ENCODE measurements at places on chromosomes 7 and 10.

- no peak for DNase-seq
These were observed 152.2 kb downstream of the SDHAF3 start for GRCh38 chr7:97269741-97270140.

- DNase-seq: peak; percentile 14
These were observed 112.8 kb downstream of the CDK14 start for GRCh38 chr7:90708841-90709317.

DNA sequence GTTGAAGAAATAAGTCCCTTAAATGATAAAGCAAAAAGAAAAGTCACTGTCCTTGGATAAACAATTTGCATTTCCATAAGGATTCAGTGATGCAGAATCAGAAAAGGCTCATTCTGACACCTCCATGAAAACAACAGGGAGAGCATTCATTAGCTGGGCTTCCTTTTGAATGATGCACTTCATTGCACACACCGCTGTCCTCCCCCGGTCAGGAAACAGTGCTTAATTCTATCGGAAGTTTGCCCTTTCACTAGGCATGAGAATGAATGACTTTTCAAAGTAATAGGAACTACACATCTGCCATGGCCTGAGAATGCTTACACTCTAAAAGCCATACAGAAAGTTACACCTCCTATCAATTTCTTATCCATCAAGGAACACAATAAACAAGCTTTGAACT is 4.2 kb downstream of the PCDH15 start:
- DNase-seq: no peak

DNA sequence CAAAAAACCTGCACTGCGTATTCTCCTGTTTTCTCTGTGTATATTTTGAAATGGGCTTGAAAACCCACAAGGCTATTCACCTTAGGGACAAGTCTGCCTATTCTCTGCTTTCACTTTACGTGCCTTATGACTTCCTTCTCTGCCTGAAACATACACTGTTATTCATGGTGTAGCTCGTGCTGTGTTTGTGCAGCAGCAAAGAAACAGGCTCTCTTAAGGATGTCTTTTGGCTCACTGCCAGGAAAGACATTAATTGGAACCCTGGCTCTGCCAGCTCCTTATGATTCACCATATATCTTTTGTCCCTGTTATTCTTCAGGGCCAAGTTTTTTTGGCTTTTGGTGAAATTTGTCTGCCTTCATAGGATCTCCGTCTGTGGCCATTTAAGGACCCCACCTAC is 92.4 kb downstream of the TMEM106B start:
- peak; percentile 37 for DNase-seq

DNA sequence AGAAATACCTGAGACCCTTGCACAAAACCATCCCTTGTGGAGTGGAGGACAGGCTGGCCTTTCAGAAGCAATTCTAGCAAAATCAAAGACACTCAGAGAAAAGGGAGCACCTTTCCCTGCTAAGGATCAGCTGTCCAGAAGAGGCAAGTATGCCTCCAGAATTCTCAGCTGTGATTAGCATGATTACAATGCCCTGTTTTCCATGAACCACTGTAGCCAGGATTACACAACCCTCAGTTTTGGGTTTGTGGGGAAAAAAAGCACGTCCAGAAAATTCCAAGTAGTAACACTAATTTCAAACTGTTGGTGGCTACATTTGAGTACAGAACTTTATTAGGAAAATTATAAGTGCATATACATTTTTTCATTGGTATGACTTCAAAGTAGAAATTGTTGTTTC is 15.0 kb downstream of the CXCL12 start:
- no peak for DNase-seq

- DNase-seq: no peak
These were observed 264.0 kb downstream of the ARL4A start for GRCh38 chr7:12951397-12951801.

- DNase-seq: no peak
These were observed 10.8 kb downstream of the GIMAP6 start for GRCh38 chr7:150621376-150621775.

- DNase-seq: no peak
These were observed 1.5 kb upstream of the TACR2 start for GRCh38 chr10:69418052-69418752.

- no peak for DNase-seq
These were observed 15.7 kb downstream of the HPS1 start for GRCh38 chr10:98431016-98431415.

DNA sequence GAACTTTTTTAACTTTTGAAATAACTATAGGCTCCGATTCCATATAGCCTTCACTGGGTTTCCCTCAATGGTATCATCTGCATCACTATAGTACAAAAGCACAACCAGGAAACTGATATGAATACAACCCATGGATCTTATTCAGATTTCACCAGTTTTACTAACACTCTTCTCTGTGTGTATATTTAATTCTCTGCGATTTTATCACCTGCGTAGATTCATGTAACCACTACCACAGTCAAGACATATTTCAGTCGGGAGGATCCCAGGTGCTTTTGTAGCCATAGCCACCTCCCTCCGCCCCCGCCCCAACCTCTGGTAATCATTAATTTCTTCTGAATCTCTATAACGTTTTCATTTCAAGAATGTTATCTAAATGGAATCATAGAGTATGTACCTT is 82.8 kb upstream of the C7orf33 start:
- no peak for DNase-seq

DNA sequence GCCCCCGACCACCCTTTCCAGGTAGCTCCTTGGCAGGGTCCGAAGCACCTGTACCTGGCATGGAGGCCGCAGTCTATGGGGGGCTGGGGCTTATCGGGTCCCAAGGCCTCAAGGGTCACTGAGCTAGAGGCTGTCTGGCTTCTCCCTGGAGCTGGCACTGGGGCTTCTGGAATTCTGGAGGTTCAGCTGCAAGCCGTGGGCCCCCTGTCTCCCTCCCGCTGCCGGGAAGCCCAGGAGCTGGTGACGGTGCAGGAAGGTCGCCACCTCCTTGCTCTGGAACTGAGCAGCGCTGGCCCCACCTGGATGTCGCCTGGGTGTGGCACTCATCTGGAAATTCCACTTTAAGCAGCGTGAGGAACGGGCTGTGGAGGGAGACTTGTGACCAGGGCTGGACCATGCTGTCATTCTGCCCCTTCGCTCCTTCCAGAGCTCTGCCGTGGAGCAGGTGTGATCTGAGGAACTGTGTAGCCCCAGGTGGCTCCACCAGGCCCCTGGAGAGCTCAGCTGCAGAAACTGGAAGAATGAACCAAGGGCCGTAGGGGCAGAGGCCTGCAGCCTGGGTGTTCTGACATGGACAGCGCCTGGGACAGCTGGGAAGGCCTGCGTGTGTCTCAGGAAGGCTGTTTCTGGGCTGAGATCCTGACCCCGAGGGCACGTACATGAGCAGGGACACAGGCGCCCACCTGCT is 129.7 kb upstream of the PPP2R2D start:
- no peak for DNase-seq

DNA sequence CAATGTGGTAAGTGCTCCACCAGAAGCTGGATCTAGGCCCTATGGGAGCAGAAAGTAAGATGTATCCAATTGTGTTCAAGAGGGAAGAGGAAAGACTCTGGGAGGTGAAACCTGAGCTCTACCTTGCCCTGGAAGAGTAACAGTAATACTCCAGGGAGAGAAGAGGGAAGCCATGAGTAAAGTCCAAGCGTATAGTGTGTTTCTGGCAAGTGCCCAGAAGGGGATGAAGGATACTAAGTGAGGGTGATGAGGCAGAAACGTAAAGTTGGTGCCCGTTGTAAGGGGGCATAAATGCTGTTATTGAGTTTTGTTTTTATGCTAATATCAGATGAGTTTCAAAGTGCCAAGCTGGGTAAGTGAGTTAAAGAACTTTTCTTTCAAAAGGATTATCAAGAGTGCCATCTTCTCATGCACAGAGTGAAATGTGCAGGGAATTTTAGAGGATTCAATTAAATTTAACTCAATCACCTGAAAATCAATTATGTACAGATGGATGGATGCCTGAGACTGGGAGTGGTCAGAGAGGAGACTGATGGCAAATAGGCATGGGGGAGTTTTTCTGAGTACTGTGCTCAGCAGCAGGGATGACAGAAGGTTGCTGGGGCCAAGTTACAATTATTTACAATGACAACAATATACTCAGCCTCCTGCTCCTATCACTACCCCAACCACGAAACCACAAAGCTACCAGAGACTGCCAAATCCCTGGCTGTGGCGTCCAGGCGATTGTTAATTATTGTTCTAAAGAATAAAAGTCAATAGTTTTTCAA is 123.3 kb upstream of the LAMB4 start:
- DNase-seq: no peak

GRCh38 chr10:351770-352334 is 216.6 kb downstream of the ZMYND11 start:
- no peak for DNase-seq

DNA sequence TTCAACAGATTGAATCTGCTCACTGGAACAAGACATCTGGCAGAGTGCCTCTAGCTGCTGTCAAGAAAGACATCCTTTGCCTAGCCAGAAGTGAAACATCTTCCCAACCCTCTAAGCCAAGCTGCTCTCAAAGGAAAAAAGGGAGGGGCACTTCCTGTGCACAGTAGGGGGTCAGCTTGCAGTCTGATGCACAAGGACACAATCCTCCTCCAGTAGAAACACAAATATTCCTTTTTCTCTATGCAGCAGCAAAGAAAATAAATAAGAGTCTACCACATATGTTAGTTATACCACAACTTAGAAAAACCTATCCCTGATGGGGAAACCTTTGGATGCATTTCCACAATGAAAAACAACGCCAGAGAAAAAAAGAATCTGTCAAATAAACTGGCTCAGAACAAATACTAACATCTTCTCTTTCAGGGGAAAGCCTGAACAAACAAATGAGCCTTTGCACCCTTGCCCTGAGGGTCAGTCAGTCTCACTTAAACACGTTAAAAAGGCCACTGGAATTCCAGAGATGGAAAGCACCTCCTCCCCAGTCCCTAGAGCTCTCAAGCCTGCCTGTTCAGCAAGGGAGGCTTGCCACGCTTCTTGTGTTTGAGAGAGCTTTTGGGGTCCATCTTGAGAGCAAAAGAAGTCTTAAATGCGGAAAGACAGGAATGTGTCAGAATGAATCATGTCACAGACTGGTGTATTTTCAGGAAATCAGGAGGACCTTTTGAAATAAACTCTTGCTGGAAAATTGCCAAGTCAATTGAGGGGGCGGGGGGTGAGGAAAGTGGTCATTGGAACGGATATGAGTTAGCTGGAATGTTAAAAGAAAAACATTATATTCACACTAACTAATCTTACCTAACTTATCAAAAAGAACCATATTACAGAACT is 7.5 kb downstream of the LAMB1 start:
- DNase-seq: peak; percentile 41

- DNase-seq: no peak
These were observed 8.5 kb downstream of the MOSPD3 start for GRCh38 chr7:100620804-100621203.

- no peak for DNase-seq
These were observed 67.2 kb upstream of the PPP2R2D start for GRCh38 chr10:131833446-131834080.

DNA sequence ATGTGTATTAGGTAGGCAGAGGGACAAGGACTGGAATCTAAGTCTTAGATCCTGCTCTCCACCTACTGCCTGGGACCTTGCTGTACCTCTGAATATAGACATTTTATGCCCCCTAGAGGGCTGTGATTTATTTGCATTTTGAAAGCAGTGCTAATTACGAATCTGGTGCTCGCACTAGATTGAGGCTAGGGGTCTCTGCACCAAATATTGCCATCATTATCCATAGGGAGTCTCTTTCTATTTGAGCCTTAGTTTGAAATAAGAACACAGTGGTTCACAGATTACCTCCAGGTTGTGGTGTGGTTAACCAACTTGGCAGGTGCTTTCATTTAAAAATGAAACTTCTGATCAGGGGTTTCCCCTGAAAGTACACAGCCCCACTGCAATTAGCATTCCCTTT is 41.8 kb downstream of the CNNM1 start:
- DNase-seq: peak; percentile 7

DNA sequence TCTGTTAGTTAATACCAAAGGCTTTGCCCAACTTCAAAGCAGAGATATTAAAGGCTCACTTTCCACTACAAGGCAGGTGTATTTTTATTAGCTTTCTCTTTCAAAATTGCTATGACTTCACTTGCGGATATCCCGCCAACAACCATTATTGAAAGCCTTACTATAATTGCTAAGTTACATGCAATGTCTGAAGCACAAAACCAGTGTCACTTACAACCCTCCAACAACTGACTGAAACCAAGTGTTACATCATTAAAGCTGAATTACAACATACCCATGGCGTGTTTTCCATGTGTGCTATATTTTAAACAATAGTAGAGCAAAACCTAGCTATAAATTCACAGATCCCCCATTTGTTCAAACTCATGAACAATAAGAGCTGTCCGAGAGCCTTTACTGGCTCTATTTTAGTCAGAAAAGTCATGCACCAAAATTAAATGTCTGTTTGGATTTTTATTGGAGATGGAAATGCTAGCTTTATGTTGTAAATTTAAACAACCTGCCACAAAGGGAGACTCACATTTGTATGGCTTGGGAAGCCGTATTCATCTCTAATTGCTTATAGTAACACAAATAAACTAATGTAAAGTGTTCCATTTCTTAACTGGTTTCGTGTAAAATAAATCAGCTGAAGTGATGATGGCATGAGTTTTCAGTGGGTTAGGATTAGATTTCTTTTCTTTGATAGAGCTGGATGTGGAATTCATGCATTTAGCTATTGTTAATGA is 227.1 kb downstream of the AGMO start:
- peak; percentile 99 for DNase-seq

DNA sequence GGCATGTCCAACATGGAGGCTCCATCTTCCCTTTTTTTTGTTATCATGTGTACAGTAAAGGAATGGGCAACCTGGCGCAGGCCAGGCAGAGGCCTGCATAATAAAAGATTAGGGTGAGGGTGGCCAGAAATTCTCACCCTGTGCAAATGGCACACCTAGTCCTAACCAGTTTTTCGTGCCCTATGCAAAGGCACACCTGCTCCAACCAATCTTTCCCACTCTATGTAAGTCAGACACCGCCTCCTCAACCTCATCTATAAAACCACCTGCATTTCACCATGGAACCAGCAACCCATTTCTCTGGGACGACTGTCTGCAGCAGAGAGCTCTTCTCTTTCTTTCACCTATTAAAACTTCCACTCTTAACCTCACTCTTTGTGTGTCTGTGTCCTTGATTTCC is 16.1 kb downstream of the TBATA start:
- DNase-seq: no peak

DNA sequence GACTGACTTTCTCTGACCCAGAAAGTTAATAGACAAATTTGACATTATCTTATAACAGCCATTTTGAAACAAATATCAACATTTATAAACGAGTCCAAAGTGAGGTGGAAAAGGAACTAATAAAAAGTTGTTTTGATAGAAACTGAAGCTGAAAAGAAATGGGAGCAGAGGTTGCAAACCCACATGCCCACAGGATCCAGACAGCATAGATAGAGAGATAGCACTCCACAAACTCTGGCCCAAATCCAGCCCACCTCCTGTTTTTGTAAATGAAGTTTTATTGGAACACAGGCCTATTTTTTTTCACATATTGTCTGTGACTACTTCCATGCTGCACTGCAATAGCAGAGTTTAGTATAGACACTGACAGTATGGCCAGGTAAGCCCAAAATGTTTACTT is 171.9 kb downstream of the PRKG1 start:
- DNase-seq: peak; percentile 1

GRCh38 chr10:123043409-123043925 is 34.7 kb downstream of the ACADSB start:
- DNase-seq: peak; percentile 37

- no peak for DNase-seq
These were observed 24.2 kb downstream of the CRTAC1 start for GRCh38 chr10:98006266-98006665.

Measured in NCI-H2081 (cell line).